ENCODE measurements at places on chromosomes 2 and 18.

DNA sequence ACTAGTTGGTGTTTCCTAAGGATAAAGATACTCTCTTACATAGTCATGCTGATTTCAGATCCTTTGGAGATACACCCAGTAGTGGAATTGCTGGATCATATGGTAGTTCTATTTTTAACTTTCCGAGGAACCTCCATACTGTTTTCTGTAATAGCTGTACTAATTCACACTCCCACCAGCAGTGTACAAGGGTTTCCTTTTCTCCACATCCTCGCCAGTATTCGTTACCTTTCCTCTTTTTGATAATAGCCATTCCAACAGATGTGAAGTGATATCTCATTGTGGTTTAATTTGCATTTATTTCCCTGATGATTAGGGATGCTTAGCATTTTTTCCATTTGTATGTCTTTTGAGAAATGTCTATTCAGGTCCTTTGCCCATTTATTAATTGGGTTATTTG lies 34.0 kb downstream of the ACTR2 start:
- no peak for DNase-seq

GRCh38 chr18:59539108-59539507 lies 158.1 kb downstream of the CCBE1 start:
- DNase-seq: no peak

DNA sequence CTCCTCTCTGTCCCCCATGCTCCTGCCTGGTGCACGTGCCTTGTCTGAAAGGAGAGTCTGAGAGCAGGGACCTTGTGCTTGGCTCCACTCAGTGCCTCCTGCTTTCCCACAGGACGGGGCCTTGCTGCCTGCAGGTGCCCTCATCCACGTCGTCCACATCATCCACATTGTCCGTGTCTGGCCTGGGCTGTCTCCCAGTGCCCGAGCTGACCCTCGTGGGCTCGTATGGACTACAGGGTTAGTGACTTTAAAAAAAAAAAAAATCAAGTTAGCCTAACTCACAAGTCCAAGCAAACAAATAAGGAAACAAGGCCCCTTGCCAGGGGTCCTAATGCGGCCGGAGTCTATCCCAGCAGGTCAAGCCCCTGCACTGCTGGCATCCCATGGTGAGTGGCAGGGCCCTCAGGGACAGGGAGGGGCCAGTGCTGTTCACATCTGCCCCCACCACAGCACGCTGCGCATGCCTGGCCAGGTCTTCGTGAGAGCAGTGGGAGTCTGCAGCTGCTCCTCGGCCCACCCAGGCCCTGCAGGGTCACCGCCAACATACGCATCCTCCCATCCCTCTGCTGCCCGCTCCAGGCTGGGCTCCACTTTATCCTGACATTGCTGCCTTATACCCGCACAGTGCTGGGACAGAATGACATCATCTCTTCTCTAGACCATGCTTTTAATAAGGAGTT lies 232.6 kb downstream of the NDUFA10 start:
- DNase-seq: no peak

GRCh38 chr2:24763843-24764242 lies 29.3 kb downstream of the PTRHD1 start:
- DNase-seq: no peak

GRCh38 chr2:120382541-120383144 lies 36.7 kb downstream of the INHBB start:
- no peak for DNase-seq

GRCh38 chr2:235654103-235654813 lies 160.4 kb downstream of the AGAP1 start:
- no peak for DNase-seq

- DNase-seq: no peak
These were observed 4.0 kb downstream of the SLC14A2 start for GRCh38 chr18:45619062-45619825.

- DNase-seq: no peak
These were observed 1470.3 kb upstream of the ACVR2A start for GRCh38 chr2:146374505-146374904.

GRCh38 chr2:158191076-158191895 lies 89.6 kb downstream of the UPP2 start:
- no peak for DNase-seq

DNA sequence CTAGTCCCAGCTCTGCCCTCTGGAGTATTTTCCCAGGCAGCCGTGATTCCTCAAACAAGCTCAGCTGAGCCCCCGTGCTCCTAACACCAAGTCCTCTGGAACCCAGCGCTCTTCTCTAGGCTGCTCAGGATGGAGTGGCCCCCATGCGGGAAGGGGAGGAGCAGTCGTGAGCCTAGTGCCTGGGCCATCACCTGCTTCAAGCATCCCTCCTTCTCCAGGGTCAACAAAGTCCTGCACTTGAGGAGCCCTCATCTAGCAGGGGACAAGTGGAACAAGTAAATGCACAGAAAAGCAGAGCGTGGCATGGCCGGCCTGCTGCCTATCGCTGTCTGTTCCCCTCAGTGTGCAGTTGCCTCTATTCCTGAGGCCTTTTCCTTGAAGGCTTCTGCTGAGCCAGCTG lies 168.6 kb downstream of the INHBB start:
- no peak for DNase-seq

GRCh38 chr2:219500135-219500534 lies 1.4 kb downstream of the GMPPA start:
- DNase-seq: no peak

- DNase-seq: no peak
These were observed 45.4 kb downstream of the ASAP2 start for GRCh38 chr2:9252002-9252357.

GRCh38 chr2:210421916-210422315 lies 54.6 kb downstream of the LANCL1 start:
- no peak for DNase-seq

DNA sequence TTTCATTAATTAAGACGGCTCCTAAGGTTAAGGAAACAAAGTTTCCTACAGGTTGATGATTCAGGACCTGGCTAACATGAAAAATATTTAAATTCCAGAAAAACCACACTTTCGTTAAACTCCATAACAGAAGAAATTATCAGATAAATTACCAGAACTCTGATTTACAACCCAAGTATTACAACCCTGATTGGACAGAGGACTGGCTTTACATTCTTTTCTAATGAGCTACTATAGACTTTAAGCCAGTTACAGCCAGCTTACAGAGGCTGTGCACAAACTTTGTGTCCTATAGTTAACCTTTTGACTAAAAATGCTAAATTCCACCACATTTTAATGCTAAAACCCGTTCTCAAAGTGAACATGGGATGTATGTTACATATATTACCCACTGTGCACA lies 458.6 kb downstream of the KCNJ3 start:
- DNase-seq: no peak

- no peak for DNase-seq
These were observed 116.4 kb downstream of the ACKR3 start for GRCh38 chr2:236685979-236686520.

All from upper lobe of right lung (tissue), 1 donor.